SJSA1 (cell line): ENCODE measurements at places on chromosomes 7 and 10. TPM values are rescaled to one million over a fixed set of nuclear protein-coding genes. Genes with fewer than 3 reads are reported as not detected.

GRCh38 chr7:116715077-116715476 is 43.1 kb downstream of the MET start:
- no peak for DNase-seq

The GSTO2 gene
- 0.13 TPM in 1 of 2 replicates, not detected in the other for total RNA-seq

DNA sequence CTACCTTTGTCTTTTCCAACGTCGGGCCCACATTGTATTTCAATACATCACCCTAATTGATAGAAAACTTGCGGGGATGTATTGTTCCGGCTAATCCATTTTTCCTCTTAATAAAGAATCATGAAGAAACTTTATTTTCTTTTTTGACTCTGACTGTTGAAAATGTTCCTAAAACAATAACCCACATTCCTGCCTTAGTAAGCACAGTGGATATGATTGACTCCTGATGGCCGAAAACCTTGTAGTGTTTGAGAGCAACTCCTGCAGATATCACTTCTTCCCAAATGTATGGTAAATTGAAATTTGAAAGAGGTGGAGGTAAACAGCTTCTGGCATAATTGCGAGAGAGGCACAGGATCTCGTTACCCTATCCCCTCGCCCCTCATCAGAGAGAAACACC is 65.7 kb downstream of the BICC1 start:
- no peak for DNase-seq

GRCh38 chr10:18157881-18158280 is 17.7 kb downstream of the CACNB2 start:
- peak; percentile 20 for DNase-seq

- no peak for DNase-seq
Observed at GRCh38 chr7:150967349-150967748, 10.8 kb downstream of the KCNH2 start.

The MALRD1 gene
- under 0.01 TPM in 1 of 2 replicates, not detected in the other for total RNA-seq

GRCh38 chr7:27064661-27065060 is 31.1 kb downstream of the HOXA1 start:
- no peak for DNase-seq

- no peak for DNase-seq
Observed at GRCh38 chr10:119536508-119537025, 6.0 kb downstream of the RGS10 start.

DNA sequence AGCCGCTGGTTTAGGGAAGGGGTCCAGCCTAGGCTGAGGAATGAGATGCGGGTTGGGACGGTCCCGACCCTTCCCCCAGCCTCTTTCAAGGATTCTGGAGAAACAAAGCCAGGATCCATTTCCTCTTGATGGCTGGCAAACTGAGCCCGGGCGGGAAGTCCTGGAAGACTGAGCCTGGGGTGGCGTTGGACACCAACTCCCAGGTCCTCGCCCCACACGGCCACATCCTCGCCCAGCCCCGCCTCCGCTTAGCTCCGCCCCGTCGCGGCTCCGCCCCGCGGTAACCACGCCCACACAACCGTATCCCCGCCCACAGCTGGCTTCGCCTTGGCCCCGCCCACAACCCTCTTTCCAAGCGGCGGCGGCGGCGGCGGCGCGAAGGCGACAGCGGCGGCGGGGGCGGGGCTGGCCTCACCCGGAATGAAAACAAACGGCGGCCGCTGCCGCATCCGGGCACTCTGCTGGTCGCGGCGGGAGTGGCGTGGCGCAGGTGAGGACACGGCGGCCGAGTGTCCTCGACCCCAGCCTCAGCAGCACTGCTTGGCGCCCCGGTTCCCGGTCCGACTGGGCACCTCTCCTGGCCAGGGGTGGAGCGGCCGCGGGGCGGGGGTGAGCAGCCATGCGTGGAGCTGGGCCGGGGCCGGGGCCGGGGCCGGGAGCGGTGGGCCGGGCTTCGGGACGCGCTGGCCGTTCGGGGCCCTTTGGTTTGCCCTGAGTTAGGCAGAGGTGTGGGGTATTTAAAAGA is at the start of gene NUB1:
Gene NUB1, plus strand, starts transcription at position 456 of the 745 bp plus-strand sequence. CDS start 3,538 bp downstream, outside the sequence.
- DNase-seq: peak; percentile 90

- DNase-seq: no peak
Observed at GRCh38 chr10:125661941-125662515, 20.9 kb downstream of the TEX36 start.

The FAM25G gene
- total RNA-seq: not detected in 2 replicates

DNA sequence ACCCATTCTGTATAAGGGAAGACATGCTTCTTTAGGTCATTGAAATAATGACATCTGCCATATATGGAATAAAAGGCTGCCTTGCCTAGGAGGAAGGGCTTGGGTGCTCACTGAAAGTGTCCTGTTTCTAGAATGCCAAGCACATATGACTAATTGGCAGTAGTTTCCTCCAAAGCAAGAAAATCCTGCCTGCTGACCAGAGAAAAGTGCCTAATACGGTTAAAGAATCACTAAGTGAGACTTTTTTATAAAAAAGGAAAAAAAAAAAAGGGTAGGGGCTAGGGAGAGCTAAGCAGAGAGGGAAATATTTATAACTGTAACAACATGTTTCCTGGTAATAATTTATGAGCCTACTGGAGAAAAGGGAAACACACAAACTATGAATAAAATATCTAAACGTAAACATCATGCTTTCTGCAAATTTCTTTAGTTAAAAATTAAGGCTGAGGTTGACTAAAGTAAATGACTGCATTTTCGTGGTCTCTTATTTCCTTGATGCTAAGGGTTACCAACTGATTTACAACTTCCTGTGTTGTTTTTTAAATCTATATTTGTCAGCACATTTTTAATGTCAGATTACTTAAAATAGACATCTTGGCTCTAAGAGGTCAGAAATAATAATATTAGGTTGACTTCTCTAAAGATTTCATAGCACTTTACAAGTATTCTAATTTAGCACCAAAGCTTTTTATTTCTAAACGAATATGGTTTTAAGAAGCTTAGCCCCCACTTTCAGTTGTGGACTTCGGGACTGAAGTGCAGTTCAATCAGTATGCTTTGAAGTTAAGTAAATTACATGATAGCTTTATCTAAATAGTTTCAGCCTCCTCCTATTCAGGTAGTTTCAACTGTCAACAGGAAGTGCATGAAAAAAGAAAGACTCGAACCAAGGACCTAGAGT is 89.6 kb downstream of the CABCOCO1 start:
- peak; percentile 43 for DNase-seq

DNA sequence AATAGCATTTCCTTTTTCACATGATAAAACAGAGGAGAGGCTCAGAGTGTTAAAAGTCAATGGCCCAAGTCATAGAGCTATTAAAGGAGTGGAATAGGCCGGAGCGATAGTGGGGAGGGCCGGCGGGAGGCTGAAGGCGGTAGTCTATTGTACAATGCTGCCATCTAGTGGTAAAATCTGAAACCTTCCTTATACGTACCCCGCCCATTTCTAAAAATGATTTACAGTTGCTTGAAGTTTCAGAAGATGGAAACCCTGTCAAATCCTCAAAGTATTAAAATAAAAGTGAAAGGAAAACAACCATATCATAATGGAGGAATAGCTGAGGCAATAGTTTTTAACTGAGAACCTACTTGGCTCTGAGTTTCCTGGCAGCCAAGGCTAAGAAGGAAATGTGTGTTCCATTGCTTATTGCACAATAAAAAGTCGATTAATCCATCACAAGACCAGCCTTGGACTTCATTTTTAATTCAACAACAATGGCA is 209.1 kb downstream of the CCSER2 start:
- DNase-seq: peak; percentile 61

GRCh38 chr7:130349911-130350782 is 5.5 kb downstream of the CPA5 start:
- no peak for DNase-seq

The CTAGE6 gene
- not detected in 2 replicates for total RNA-seq

GRCh38 chr10:128864554-128865295 is 602.3 kb upstream of the MGMT start:
- no peak for DNase-seq

The AMPH gene
- total RNA-seq: not detected in 2 replicates

DNA sequence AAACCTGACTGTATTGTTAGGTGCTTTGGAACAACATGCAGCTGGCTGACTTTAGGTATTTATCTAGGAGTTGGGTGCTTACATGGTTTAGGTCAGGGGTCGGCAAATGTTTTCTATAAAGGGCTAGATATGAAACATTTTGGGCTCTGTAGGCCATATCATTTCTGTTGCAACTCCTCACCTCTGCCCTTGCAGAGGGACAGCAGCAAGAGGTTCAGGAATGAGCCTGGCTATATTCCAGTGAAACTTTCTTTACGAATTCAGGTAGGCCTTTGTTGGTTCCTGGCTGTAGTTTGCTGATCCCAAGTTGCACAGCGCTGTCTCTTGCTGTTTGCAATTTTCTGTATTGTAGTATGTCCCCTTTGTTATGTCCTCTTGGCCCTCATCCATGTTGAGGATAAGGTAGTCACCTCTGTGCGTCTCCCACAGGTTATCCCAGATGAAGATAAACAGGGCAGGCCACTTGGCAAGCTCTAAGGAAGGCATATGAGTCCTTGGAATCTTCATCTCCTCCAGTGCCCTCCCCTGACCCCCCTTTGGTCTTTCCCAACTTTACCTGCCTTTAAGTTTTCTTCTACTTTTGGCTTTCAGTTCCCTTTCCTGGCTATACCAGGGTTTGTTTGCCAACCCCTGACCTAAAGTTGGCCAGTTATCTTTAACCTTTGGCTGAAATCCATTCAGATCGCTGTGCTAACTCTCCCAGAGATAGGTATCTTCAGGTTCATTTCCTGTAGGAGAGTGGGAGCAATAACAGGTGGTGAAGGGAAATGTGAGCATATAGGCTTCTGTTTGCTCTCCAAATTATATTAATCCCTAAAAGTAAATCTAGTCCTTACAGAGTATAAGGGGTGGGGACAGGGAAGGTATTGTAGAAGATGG is 36.1 kb downstream of the SGPL1 start:
- no peak for DNase-seq

DNA sequence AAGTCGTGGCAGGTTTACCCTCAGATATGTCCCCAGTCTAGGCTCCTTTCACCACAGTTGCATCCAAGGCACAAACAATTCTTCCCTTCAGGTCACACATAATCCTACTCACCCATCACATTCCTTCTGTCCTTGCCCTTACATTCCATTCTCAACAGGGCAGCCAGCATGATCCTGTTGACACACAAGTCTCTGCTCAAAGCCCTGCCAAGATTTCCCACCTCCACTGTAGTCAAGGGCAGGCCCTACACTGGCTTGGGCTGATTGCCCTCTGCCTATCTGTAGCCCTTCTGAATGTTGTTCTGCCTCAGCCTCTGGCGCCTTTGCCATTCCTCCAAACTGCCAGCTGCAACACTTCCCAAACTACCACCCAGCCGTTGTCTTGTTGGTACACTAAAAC is 187.9 kb upstream of the AKR1E2 start:
- DNase-seq: no peak

DNA sequence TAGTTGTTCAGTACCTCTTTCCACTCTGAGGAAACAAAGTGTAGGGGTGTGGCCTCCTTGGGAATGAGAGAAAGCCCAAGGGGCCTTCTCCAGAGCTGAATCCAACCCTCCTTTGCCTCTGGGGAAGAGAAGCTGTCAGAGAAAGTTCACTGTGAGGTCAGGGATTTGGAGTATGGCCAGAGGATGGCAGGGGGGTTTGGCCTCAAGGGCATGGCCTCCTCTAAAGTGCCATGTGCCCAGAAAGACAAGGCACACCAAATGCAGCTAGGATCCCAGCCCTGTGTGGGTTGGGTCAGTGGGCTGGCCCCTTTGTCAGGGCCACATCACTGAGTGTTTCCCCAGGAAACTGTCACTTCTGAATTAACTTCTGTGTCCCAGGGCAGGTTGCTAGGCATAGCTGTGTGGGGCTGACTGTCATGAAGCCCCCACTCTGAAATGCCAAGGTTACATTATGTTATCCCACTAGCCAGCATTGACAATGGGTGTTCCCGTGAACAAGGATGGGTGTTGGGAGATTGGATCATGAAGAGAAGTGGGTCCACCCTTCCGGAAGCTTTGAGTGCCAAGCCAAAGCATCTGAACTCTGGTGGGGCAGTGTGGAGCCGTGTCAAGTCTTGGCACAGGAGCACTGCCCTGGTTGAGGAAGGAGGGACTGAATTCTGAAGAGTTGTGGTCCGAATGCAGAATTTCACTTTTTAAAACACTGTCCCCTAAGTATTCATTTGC is 123.3 kb downstream of the ZMIZ1 start:
- DNase-seq: no peak

DNA sequence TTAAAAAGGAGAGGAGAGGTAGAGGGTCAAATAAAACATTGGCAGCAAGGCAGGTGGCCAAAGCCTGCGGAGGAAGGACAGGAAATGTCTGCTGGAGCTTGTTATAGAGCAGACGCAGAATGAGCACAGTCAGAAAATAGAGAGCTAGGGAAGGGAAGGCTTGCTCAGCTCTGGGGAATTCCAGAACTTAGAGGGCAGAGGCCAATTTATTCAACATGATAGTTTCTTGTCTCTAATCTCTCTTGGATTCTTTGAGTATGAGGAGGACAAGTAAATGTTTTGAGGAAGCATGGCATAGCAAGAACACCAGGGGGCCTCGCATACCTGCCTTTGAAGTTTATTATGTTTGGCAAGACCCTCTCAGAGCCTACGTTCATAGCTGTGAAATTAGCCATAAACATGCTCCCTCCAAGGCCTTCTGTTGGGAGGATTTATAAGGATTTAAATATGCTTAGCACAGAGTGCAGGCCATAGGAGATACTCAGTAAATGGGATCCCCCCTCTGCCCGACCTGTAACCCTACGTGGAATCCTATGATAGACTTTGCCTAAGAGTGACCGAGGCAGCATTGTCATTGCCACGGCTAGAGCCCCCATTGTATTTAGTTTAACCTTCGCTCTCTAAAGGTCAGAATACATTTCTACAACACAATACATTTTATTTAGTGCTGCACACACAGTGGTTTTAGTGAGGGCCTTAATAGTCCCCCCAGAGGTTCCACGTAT is 293.9 kb downstream of the CCDC3 start:
- peak; percentile 73 for DNase-seq

The CUL1 gene
- total RNA-seq: 39.1 and 59.9 TPM in 2 replicates

The HOXA5 gene
- 0.79 and 0.81 TPM in 2 replicates for total RNA-seq

DNA sequence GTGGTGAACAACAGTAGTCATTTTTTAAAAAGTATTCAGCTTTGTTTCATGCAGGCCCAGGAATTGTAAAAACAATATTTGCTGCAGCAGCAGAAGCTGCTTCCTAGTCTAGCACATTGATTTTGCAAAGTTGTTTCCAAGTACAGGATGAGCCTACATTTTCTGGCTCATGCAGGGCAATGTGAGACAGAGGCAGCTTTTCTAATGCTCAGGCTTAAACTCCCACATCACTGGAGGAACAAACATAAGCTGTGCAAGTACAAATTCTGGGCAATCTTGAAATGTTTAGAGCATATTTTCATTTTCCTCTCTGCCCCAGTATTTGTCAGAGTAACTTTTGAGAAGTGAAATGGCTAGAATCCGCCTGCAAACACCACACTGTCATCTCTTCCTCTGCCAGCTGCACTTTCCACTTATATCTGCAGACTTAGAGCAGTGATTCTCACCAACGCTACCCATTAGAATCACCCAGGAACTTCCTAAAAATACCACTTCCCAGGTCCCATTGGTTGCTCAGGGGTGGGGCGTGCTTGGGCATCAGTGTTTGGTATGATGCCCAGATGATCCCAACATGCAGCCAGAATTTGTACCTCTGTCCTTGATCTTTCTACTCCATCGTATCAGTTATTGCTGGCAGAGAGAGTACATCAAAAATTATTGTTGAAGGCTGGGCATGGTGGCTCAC is 304.1 kb upstream of the LRGUK start:
- no peak for DNase-seq

- DNase-seq: no peak
Observed at GRCh38 chr7:134831862-134832261, 52.4 kb downstream of the CALD1 start.

The PAPOLB gene
- total RNA-seq: not detected in 2 replicates
